Mesothelial cell of epicardium (in vitro differentiated cells): ENCODE measurements at places on chromosomes 5 and 9.
A peak's percentile ranks its signal among the peaks of the same experiment; 100 is the strongest.

DNA sequence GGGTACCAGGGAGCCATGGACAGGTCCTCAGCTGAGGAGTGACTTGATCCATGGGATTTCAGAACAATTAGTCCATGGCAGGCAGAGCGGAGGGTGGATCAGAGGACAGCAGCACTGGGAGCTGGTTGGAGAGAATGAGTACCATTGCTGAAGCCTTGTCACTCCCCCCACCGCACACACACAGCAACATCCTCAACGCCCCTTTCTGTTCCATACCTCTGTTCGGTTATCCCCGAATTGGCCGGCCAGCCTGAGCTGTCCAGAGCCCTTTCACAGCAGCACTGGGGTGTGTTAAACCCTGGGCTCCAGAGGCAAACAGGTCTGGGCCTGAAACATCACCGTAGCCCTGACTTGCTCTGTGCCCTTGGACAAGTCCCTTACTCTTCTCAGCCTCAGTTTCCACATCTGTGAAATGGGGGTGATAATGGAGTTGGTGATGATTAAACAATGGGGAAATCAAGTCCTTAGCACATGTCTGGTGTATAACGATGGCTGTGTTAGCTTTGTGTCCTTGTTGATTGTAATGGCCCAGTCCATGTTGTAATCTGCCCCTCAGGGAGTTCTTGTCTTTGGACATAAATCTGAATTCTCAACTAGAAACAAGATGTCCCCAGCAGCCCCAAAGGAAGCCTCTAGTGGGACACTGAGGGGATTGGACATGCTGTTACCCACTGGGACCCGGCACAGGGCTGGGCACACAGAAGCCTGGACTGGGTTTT is 16.9 kb downstream of the GSN start:
- no peak for DNase-seq

DNA sequence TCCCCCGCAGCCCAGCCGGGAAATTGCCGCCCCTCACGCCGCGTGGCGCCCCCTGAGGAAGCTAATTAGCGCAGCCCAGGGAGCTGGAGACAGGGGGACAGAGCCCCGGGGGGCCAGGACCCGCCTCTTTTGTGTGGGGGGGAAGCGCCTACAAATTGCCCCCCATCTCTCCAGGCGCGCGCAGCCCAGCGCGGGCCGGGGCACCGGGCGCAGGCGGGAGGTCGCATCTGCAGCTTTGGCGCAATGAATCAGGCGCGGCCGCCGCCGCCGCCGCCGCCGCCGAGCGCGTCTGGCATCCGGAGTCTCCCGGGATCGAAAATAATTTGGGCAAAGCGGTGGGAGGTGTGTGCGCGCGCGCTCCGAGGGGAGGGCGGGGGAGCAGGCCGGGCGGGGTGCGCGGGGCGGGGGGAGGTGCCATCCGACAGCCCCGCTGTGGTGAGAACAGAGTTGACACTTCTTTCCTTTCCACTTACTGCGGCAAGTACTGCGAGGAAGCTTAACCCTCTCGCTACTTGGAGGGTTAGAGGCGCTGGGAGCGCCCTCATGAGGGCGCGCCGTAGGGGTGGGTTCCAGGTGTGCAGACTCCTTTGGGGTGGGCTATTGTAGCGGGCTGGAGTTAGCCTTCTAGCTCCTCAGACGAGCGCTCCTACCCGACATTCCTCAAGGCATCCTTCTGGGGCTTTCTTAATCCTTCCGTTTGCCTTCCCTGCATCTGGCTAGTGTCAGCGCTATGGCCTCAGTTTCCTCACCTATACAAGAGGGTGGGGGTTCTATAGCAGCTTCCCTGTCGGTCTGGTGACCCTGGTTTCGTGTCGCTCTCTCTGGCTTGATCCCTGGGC is 63.1 kb downstream of the CXXC5 start:
- DNase-seq = no peak

GRCh38 chr9:38079461-38080031 is 10.5 kb upstream of the SHB start:
- no peak for DNase-seq

GRCh38 chr5:62149879-62150278 is 156.1 kb upstream of the KIF2A start:
- no peak for DNase-seq

DNA sequence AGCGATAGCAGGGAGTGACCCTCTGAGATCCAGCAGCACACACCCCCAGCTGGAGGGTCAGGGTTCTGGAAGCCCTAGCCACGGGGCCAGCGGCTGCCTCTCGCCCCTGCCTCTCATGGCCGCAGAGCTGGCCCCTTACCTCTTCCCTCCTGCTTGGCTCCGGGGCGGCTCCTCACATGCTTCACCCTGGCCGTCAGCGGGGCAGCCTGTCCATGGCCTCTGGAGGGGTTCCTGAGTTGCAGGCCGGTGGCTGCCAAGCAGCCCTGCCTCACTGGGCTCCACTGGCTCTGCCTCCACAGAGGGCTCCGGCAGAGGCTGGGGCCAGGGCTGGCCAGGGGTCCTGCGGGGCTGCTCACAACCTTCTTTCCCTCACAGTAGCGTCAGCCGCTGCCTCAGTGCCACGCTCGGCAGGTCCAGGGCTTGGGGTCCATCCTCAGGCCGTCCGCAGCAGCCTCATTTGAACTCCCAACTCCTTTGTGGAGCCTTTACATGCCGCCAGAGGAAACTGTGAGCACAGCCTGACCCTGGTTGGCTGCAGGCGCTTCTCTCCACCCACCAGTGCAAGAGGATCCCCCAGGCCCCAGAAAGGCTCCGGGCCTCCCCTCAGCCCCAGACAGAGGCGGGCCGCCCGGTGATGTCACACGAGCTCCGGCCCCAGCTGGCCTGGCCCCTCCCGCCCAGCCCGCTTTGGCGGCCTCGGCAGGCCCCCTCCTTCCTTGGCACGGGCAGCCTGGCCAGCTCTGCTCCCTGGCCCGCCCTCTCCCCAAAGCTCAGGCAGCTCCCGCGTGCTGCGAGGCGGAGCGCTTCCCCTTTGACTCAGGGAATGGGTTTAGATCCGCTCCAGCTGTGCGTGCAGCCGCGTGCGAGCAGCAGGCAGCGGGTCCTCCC is at the start of gene ANGPTL2:
Gene ANGPTL2, minus strand, starts transcription at position 460 of the 888 bp plus-strand sequence. CDS start 13,904 bp downstream, outside the sequence.
- peak; percentile 60 for DNase-seq

DNA sequence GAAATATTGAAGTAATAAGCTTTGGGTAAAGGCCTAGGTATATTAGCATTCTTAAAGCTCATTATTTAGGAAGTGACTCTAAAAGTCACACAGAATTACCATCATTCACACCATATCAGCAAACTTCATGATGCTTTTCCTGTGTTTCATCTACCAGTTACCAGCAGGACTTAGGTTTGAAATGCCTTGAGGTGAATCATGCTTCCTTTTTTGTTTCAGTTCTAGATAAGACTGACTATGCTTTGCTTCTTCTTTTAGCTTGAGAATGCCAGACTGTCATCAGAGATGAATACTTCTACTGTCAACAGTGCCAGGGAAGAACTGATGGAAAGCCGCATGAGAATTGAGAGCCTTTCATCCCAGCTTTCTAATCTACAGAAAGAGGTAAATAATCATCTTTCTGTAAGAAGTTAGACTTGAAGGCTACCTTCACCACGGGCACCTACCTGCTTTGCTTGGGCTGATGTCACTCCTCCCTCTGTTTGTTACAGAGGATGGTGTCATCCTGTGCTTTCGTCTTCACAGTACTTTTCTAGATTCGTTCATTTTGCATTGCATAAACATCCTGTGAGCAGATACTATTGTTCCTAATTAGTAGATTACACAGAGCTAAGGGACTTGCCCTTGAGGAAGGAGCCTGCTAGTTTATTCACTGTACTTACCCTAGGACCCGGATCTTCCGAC is 34.7 kb downstream of the LMNB1 start:
- DNase-seq = no peak

DNA sequence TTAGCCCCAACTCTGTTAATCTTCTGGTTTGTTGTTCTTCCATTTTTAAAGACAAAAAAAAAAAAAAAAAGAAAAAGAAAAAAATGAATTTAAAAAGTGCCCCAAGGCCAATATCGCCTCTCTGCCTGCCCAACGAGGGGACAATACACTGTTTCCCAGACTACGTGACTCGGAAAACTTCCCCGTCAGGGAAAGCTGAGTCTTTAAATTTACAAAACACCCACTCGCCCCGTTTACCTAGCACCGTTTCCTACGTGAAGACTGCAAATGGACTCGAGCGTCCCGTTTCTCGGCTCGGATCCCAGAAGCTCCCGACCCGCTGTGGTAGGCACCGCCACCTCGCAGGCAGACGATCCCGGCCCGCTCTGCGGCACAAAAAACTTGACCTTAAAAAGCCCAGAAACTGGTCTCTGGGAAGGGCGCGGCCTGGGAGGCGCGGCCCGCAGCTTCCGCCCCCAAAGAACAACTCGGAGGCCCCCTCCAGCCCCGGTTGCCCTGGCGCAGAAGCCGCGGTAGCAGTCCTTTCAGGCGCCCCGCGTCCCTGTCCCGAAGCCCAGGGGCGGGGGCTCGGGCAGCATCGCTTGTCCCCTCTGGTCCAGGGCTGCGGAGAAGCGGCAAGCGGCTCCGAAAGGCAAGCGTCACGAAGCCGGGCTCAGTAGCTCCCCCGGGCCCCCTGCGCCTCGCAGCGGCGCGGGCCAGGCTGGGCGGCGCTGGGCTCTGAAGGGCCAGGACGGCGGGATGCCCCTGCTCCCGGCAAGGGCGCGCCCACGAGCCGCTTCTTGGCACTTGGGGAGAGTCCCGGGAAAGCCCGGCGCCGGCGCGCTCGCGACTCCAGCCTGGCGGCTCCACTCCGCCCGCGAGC is at the start of gene GCNT4:
Gene GCNT4, minus strand, starts transcription at position 367 of the 862 bp plus-strand sequence. CDS start 22,521 bp downstream, outside the sequence.
- DNase-seq = peak; percentile 68

DNA sequence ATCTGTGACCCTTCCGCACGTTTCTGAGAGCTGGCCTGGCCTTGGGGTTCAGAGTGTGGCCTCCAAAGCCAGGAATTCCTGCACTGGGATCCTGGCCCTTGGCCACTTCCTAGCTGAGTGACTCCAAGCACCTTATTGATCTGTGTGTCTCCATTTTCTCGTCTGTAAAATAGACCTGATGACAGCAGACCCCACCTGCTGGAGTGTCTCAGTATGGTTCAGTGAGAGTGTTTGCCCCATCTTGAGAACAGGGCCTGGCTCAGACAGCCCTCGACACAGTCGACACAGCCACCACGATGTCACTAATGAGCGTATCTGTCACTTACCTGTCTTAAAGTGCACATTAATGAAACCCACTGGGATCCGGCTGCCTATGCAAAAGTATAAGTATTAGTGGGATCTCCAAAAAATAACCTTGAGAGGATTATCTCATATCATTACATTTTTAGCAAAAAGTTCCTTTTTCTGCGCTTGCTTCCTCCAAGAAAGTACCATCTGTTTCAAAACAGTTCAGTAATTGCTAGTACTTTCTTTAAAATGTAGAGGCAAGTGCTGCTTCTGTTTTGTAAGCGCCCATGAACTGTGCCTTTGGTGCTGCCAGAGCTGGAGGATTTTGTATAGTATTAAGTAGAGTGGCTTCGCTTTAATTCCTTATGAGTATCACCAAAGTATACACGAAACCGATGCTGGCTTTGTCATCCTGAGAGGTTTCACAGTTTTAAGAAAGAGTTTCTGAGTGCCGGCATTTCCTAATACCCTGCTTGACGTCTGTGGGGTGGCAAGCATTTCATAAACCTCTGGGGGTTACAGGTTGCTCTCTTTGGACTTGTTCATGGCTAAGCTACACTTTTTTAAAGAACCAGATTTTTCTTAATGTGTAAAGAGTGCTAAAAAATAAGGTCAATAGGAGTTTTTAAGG is 31.7 kb downstream of the UBE2QL1 start:
- DNase-seq = no peak

- DNase-seq = no peak
These were observed 15.3 kb upstream of the TMEM174 start for GRCh38 chr5:73157414-73158303.

DNA sequence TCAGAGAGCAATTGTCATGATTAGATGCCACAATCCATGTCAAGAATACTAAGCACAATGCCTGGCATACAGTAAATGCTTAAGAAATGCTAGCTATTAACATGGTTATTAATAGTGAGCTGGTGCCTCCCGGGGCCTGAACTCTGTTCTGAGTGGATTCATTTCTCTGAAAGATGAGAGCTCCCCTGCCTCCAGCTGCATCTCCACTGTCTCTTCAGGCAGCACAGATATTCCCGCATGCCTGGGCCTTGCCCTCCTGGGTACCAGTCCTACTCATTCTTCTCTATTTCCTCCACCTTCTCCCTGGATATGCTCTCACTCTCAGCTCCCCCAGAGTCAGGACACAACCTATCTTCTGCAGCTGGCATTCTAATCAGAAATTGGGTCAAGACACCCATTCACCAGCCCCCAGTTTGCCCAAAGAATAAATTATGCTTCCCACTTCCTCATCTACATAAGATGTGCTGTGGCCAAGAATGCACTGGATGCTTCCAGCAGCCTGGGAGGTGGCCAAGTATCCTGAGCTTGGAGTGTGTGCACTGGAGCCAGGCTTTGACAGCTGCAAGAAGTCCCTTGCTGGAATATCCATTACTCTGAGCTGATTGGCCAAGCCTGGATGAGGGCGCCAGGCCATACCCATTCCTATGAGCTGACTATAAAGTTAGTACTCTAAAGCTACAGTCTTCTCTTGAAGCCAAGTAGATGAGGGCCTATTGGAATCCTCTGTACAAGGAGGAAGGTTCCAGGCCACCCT is 669.0 kb downstream of the ACTL7B start:
- DNase-seq = no peak

- no peak for DNase-seq
These were observed 7.2 kb downstream of the AIF1L start for GRCh38 chr9:131103535-131103934.

DNA sequence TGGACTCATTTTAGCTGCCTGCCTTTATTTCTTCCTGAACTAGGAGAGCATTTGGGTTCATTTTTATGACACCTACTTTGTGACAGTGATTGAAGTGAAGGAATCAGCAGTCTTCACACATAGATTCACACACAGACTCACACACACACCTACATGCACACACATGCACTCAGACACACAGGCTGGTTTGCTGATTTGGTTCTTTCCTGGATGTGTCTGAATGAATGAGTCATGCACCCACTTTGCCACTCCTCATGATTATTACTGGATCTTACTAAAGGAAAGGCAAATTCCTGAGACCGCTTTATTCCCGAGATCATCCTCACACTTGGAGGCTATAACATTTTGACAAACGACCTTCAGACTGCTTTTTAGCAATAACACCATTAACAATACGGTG is 529.5 kb downstream of the AGTPBP1 start:
- no peak for DNase-seq

DNA sequence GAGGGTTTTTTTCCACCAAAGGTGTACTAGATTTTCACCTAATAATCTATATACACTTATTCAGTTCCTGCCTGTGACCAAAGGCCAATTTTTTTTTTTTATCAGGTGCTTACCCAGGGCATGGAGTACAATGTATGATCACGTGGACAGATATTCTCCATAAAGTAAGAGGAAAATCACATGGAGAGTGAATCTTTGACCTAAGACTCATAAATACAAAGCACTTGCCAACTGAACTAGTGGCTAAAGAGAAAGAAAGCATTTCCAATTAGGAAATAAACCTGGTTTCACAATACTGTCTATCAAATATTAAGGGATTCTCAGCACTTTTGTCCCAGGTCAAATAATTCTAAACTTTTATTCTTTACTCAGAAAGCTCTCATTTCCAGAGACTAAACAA is 33.0 kb upstream of the CEP120 start:
- no peak for DNase-seq

DNA sequence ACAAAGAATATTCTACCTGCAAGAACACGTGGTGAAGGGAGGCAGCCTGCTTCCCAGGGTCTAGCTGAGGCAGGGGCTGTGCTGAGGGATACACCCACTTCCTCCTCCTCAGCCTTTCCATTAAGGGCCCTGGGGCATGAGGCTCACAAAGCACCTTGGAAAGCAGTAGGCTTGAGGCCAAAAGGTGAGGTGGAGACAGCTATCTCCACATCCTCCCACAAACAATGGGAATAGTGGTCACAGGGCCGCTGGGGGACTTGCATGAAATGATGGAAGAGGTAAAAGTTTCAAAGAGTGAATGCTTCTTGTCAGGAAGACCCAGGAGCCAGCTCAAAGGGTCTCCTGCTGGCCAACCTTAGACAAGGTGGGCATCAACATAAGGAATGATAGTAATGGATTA is 207.9 kb downstream of the CDK5RAP2 start:
- no peak for DNase-seq
